Neural progenitor cell (in vitro differentiated cells): ENCODE measurements at places on chromosomes 7 and 10.
A peak's percentile ranks its signal among the peaks of the same experiment; 100 is the strongest.

- DNase-seq = peak; percentile 40
These were observed 57.1 kb downstream of the LRRTM3 start for GRCh38 chr10:66982792-66983474.

DNA sequence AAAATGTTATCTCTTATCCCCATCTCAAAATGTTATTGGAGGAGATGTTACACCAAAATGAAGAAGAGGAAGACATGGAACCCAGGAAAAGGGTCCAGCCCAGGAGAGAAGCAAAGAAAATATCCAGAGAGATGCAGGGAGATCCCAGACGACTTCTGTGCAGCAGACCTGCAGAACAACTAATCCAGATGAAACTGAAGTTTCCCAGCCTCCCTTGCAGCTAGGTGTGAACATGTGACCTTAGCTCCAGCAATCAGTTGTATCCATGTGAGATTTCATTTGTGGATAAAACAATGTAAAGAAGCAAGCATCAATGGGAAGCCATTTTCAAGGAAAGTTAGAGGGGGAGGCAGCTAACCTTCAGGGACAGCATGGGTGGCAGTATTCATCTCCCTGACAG, 55.8 kb upstream of the NANOS1 start:
- no peak for DNase-seq

GRCh38 chr10:103241262-103242011, 4.2 kb upstream of the RPEL1 start:
- peak; percentile 23 for DNase-seq

DNA sequence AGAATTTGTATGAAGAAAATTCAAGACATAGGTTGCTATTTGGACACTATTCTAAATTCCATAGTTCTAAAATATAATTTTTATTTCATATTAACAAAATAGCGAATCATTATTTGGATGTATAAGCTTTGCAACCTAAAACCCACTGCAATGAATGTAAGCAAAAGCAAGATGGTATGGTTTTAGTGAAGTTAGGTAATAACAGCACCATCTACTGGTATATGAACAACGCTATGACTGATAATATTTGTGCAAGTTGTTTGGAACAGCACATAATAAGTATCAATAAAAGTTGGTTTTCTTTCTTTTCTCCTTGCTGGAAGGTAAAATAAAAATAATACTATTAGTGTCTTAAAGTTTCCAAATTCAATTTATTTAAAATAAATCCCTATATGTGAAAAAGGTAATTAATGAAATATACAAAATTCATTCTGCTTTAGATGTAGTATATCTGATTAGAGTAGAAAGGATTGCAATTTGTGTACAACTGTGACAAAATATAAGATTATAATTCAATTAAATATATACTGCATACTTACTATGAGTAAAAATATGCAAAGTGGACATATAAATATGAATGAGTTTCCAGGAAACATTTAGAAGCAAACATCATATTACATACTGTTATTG, 79.0 kb upstream of the LSM8 start:
- no peak for DNase-seq

DNA sequence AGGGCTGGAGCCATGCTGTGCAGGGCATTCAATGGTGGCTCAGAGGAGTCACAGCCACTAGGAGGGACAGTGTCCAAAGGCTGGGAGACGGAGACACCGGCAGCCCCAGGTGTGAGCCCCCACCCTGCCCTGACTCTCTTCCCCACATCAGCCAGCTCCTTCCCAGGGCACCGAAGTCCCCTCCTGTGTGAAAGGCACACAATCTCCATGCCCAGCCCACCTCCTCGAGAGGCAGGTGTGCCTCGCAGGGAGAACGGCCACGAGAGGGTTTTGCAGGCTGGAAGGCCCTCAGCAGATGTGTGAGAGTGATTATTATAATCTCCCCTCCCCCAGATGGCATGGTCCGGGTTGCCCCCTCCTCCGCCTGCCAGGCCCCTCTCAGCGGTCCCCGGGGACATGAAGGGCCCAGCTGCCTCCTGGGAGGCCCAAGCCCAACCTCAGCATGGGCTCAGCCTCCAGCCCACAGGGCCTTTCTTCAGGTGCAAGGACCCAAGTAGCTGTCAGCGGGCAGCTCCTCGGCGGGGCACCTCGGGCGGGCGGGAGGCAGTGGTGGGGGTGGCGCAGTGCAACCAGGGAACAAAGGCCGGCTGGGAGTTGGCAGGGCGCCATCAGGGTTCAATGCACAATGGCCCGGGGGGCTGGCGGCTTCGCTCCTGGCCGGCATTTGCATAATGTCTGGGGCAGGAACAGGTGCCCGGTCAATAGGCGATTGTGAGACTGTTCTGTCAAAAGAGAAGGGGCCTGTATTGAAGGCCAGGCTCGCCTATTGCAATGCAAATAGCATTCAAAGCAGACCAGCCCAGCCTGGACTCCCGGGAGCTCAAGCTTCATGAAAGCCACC, 155.3 kb upstream of the ZMIZ1 start:
- peak; percentile 93 for DNase-seq

DNA sequence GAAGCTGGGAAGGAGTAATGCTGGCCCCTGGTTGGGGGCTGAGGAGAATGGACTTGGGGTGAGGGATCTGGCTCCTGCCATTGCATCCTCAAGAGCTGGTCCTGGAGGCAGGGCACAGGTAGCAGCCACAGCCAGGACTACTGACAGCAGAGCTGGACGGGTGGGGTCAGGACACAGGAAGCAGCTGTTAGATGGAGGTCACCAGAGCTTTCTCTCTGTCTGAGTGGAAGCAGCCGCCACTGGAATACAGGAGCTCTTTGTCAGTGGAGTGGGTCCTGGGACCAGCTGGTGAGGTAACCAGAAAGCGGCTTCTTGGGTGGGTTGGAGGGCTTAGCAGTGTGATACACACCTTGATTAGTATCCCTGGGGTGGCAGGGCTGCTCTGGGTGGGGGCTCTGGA, 58.1 kb upstream of the AQP1 start:
- DNase-seq = no peak
